ENCODE measurements at places on chromosomes 3 and 15.

GRCh38 chr15:64651601-64652191 lies 123.7 kb downstream of the RBPMS2 start:
- DNase-seq = peak; percentile 16

GRCh38 chr3:27387625-27388024 lies 18.4 kb upstream of the NEK10 start:
- no peak for DNase-seq

DNA sequence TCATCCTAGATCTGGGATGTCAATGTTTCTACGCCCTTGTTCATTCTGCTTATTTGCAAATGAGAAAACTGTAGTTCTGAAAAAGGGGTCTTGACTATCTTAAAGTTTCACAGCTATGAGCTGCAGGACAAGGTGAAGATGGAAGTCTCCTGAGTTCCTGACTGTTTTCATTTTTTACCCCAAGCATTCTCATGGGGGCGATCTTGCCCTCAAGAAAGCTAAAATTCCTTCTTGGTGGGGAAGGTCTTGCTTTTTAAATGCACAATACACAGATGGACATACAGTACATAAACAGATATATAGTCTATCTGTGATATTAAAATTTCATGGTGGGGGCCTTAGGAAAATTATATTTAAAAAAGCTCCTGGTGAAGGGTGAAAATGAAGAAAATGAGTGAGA lies 32.4 kb downstream of the MASP1 start:
- no peak for DNase-seq

DNA sequence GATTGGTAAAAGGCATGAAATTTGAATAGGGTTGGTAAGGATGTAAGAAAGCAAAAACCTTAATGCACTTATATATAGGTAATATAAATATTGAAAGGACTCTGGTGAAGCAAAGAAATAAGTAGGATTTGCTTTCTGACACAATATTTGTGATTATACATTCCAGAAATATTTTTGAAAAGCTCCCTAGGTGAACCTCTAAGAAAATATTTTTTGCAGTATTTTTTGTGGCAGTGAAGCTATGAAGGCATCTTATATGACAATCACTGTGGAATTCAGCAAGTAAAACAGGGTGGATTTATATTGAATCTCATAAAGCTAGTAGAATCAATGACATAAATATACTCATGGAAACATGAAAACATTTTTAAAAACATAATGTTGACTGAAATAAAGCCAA lies 119.6 kb upstream of the EPHA3 start:
- no peak for DNase-seq

DNA sequence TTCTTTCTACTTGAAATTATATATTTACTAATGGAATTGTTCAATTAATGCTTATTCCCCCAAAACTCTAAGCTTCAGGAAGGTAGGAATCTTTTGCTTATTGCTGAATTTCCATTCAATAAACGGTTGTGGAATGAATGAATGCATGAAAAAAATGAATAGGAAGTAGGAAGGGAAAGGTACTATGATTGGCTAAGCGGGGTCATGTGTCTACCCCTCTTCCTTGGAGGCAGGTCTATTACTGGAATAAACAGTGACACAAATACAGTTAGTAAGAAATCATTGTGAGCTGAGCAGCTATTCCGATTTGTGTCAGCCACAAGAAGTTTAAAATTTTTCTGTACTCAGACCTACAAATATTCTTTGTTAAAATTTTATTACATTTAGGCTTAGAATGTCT lies 10.5 kb upstream of the TRA2B start:
- DNase-seq = no peak

DNA sequence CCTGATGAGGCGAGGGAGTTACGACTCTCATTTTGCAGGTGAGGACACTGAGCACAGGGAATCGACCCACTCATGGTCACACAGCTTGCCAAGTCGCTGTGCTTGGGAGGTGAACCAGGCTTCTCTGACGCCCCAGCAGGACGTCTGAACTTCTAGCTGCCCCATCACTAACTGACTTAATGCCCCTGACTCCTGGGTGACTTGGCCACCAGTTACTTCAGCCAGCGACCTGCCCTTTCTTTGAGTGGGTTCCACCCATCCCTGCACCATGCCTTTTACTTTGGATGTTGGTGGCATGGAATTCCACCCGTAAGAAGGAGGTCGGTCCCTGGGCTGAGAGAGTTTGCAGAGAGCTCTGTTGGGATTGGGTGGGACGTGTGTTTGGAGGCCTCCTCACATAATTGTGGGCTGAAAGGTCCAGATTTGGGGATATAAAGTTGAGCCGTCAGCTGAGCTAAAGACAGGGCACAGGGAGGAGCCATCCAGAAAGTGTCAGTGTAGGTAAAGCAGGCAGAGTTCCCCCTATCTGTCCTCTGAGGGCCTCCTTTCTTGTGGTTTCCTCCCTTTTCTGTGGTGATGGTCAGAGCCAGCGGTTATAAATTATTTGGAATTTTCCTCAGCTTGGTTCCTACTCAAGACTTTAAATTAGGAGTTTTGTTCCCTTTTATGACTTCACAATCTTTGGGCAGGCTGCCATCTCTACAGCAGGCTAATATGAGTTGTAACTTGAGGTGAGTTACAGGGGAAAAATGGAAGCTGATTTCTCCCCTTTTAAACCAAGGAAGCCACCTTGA lies 55.0 kb downstream of the FLNB start:
- DNase-seq = no peak

DNA sequence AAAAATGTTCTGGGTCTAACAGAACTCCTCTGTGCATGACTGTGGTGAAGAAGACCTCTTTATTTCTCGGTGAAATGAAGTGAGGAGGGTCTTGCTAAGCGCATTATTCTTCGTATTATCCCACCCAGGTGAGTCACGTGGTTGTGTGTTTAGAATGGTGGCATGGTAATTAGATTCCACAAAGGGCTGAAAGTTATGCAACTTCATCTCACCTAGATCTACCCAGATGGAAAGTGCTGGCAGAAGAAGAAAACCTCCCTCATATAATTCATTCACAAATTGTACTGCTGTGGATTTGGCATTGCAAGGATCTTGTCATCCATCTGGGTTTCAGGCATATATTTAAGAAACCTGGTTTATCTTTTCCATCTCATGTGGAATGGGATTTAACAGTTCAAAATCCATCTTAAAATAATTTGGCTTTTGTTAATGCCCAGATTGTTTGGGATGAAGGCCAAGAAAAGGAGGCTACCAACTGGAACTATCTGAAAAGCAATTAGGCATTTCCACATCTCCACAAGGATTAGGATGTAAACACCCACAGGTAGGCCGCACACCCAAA lies 175.3 kb downstream of the PLCL2 start:
- DNase-seq = no peak

GRCh38 chr3:106421909-106422308 lies 553.1 kb upstream of the CBLB start:
- DNase-seq = no peak

GRCh38 chr3:13822042-13822441 lies 57.8 kb downstream of the WNT7A start:
- no peak for DNase-seq

GRCh38 chr3:5122741-5123706 lies 932 bp downstream of the ARL8B start:
- peak; percentile 64 for DNase-seq

- no peak for DNase-seq
These were observed 46.2 kb upstream of the VILL start for GRCh38 chr3:37944391-37944842.
